Sigmoid colon (tissue), 7 donors: ENCODE measurements at places on chromosomes 7 and 10. TPM values are rescaled to one million over a fixed set of nuclear protein-coding genes. Genes with fewer than 3 reads are reported as not detected.

- peak overlapping the region; percentile 38 for H3K27ac ChIP-seq
- H3K36me3 ChIP-seq, result peaks cover 10% of the 10 kb centered on the region
- no peak for DNase-seq
- H3K27me3 ChIP-seq, result no peaks in the 10 kb centered on the region
Measured at GRCh38 chr7:96189129-96189820, 132.6 kb downstream of the SLC25A13 start.

GRCh38 chr7:66522518-66522917, 106.2 kb upstream of the KCTD7 start:
- H3K27ac ChIP-seq, result no peak overlapping the region
- DNase-seq, result no peak
- no peaks in the 10 kb centered on the region for H3K27me3 ChIP-seq
- H3K36me3 ChIP-seq, result no peaks in the 10 kb centered on the region
- H3K4me1 ChIP-seq, result no peaks in the 10 kb centered on the region

Gene CLEC5A
- not detected for total RNA-seq

DNA sequence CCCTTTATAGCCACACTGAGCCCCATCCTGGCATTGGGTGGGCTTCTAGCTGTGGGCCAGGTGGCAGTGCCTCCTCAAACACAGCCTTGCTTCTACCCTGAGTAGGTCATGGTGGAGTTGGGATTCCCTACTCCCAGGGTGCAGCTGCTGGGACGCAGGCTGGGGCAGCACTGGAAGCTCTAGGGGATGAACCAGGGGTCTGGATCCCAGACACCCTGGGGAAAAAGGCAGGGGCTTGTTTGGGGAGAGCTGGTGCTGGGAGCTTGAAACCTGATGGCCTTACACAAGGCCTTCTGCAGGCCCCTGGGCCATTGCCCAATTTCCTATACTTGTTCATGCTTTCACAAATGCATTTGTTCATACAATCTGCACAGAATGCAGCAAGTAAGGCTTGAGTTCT, 103.7 kb upstream of the CTBP2 start:
- H3K36me3 ChIP-seq, result no peaks in the 10 kb centered on the region
- H3K27me3 ChIP-seq, result no peaks in the 10 kb centered on the region
- no peak overlapping the region for H3K4me3 ChIP-seq
- H3K27ac ChIP-seq, result no peak overlapping the region

DNA sequence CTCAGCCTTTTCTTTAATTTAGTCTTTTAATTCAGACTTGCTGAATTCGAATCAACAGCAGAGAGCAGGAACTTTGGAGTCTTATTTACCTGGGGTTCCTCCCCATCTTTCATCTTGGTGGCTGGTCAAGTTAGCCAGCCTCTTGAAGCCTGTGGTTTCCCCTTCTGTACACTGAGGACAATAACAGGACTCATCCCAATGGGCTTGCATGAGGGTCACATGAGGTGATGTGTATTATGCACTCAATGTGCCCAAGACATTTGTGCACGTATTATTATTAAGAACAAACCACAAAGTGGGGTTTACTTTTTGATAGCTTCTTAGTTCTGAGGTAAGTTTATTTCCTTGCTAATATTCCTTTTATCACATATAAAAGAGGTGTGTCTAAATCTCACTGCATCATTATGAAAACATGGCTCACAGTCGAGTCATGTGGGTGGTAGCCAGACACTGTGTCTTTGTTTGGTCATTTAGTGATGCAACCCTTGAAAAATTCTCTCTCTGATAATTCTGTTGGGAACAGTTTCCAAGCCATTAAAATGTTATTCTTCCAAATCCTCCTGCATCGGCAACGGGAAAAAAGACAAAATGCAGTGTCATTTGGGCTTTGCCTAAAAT, 86.5 kb upstream of the GRB10 start:
- no peaks in the 10 kb centered on the region for H3K36me3 ChIP-seq
- no peak overlapping the region for H3K27ac ChIP-seq
- DNase-seq, result no peak
- H3K4me3 ChIP-seq, result no peak overlapping the region

DNA sequence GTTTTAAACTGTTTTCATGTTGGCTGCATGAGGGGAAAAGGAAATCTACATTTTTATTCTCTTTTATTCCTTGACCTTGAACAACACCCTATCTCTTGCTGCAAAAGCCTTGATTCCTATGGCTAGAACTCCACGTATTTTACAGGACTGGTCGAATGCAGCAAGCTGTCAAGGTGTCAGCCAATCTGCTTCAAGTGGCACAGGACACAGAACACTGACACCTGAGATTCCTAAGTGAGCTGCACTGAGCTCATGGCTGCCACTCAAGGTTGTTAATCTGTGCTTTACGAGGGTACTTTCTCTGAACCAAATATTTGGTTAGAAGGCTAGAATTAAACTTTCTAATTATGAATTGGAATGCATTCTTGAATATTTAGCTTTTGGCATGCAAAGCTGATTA, 349.7 kb upstream of the COBL start:
- H3K27me3 ChIP-seq, result no peaks in the 10 kb centered on the region
- H3K27ac ChIP-seq, result no peak overlapping the region
- H3K4me1 ChIP-seq, result no peaks in the 10 kb centered on the region
- no peak overlapping the region for H3K4me3 ChIP-seq

Gene NEUROG3
- not detected for total RNA-seq

GRCh38 chr7:148987751-148988512, 40.4 kb downstream of the PDIA4 start:
- peak overlapping the region; percentile 89 for H3K27ac ChIP-seq
- H3K4me3 ChIP-seq, result peak overlapping the region; percentile 64
- H3K4me1 ChIP-seq, result peaks cover 17% of the 10 kb centered on the region

Gene LBX1
- total RNA-seq, result not detected

Gene CHAT
- not detected for total RNA-seq

DNA sequence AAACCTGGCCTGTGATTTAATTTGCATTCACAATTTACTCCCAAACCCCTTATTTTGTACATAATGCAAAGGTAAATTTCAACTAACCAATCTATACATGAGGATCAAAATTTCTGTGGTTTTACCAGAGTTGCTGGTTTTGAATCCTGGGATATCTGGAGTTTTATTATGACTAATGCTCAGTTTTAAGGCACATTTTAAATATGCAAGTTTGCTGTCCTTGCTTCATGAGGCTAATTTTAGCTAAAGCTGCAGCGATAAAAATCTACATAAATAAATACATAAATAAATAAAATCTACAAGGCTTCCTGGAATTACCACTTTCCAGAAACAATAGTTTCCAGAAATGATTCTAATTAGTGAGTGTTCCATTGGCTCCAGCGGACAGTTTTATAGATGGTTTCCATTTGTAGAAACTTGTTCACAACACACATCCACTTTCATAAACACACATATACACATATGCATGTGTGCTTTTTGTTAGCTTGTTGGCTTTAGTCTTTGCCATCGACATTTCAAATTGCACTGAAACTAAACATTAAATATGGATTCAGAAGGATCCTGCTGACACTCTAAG, 339.5 kb upstream of the NRP1 start:
- H3K4me1 ChIP-seq, result no peaks in the 10 kb centered on the region
- H3K27ac ChIP-seq, result no peak overlapping the region
- no peaks in the 10 kb centered on the region for H3K36me3 ChIP-seq
- no peak overlapping the region for H3K4me3 ChIP-seq
- H3K27me3 ChIP-seq, result no peaks in the 10 kb centered on the region

GRCh38 chr10:131245475-131246059, 66.0 kb downstream of the TCERG1L start:
- no peaks in the 10 kb centered on the region for H3K36me3 ChIP-seq
- DNase-seq, result no peak
- H3K4me3 ChIP-seq, result no peak overlapping the region
- no peaks in the 10 kb centered on the region for H3K4me1 ChIP-seq
- H3K27me3 ChIP-seq, result peaks cover 59% of the 10 kb centered on the region

DNA sequence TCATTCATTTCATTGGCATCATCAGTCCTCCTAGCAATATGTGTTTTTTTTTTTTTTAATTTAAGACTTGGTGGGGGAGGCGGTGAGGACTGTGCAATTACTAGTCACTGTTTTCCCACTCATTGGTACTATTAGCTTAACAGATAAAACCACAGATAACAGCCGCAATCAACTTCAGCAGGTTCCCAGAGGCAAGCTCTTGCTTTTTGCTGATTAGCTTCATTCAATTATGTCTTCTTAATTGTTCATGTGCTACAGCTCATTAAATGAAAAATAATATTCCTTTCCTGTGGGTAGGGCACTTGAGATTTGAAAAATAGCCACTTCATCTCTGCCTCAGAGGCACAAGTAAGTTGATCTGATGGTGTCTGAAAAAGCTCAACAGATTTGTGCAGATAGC, 215.5 kb downstream of the PCDH15 start:
- no peak overlapping the region for H3K4me3 ChIP-seq
- H3K27me3 ChIP-seq, result no peaks in the 10 kb centered on the region
- no peaks in the 10 kb centered on the region for H3K36me3 ChIP-seq
- no peak for DNase-seq

- DNase-seq, result no peak
- H3K4me3 ChIP-seq, result no peak overlapping the region
Measured at GRCh38 chr10:94076325-94076841, 82.7 kb downstream of the PLCE1 start.

DNA sequence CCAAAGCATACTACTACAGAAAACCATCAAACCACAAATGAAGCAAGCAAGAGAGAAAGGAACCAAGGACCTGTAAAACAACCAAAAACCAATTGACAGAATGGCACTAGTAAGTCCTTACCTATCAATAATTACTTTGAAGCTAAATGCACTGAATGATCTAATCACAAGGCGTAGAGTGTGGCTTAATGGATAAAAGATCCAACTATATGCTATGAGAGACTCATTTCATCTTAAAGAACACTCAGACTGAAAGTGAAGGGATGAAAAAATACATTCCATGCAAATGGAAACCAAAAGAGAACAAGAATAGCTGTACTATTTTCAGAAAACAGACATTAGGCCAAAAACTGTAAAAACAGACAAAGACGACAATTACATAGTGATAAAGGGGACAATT, 70.7 kb downstream of the CRPPA start:
- H3K4me3 ChIP-seq, result no peak overlapping the region
- H3K4me1 ChIP-seq, result peaks cover 4% of the 10 kb centered on the region
- DNase-seq, result no peak
- H3K36me3 ChIP-seq, result no peaks in the 10 kb centered on the region
- no peaks in the 10 kb centered on the region for H3K27me3 ChIP-seq

- no peaks in the 10 kb centered on the region for H3K4me1 ChIP-seq
- no peak overlapping the region for H3K4me3 ChIP-seq
- H3K27ac ChIP-seq, result no peak overlapping the region
- no peaks in the 10 kb centered on the region for H3K36me3 ChIP-seq
- no peak for DNase-seq
- no peaks in the 10 kb centered on the region for H3K27me3 ChIP-seq
Measured at GRCh38 chr10:44011603-44011981, 362.9 kb upstream of the ZNF32 start.

Gene AQP1
- 191 TPM for total RNA-seq

GRCh38 chr10:70742537-70743429, 42.4 kb downstream of the TBATA start:
- no peaks in the 10 kb centered on the region for H3K27me3 ChIP-seq
- no peaks in the 10 kb centered on the region for H3K36me3 ChIP-seq
- no peak for DNase-seq
- no peak overlapping the region for H3K4me3 ChIP-seq
- H3K4me1 ChIP-seq, result peaks cover 31% of the 10 kb centered on the region

GRCh38 chr10:79145174-79145483, 76.4 kb downstream of the ZMIZ1 start:
- H3K4me3 ChIP-seq, result no peak overlapping the region
- DNase-seq, result no peak
- no peaks in the 10 kb centered on the region for H3K4me1 ChIP-seq

Gene H2BK1
- not detected for total RNA-seq

DNA sequence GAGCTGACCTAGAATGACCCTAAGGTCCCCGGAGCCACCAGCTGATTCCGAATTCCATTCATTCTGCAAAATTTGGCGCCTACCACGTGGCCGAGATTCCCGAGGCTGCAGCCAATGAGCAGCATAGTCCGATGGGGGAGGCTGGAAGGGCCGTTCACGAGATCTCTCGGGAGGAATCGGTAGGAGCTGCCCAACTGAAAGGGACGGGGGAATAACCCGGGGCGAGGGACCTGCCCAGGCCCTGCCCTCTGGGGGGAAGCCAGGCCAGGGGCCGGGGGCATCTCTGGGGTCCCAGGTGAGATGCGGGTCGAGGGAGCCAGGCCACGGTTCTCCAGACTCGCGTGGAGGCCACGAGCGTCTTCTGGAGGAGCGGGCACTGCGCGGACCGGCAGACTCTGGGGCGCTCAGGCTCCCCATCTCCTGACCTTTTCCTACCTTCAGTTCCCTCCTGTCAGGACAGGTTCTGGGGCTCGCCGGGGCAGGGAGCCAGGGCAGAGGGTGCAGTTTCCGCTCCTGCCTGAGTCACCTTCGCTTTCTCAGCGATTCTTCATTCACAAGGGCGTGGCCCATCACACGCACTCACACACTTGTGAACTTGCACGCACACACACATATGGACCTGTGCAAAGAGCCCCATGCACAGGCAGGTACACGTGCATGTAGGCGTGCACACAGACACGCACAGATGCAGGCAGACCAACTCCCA, 173.4 kb downstream of the RNF216 start:
- H3K36me3 ChIP-seq, result peaks cover 19% of the 10 kb centered on the region
- no peak for DNase-seq
- H3K27me3 ChIP-seq, result no peaks in the 10 kb centered on the region
- H3K4me3 ChIP-seq, result no peak overlapping the region

Gene ZNF25
- total RNA-seq, result 20.5 TPM
